ENCODE measurements at places on chromosomes 12 and 14.
A peak's percentile ranks its signal among the peaks of the same experiment; 100 is the strongest.

- DNase-seq, result no peak
Observed at GRCh38 chr14:95464103-95464502, 52.3 kb downstream of the SYNE3 start.

DNA sequence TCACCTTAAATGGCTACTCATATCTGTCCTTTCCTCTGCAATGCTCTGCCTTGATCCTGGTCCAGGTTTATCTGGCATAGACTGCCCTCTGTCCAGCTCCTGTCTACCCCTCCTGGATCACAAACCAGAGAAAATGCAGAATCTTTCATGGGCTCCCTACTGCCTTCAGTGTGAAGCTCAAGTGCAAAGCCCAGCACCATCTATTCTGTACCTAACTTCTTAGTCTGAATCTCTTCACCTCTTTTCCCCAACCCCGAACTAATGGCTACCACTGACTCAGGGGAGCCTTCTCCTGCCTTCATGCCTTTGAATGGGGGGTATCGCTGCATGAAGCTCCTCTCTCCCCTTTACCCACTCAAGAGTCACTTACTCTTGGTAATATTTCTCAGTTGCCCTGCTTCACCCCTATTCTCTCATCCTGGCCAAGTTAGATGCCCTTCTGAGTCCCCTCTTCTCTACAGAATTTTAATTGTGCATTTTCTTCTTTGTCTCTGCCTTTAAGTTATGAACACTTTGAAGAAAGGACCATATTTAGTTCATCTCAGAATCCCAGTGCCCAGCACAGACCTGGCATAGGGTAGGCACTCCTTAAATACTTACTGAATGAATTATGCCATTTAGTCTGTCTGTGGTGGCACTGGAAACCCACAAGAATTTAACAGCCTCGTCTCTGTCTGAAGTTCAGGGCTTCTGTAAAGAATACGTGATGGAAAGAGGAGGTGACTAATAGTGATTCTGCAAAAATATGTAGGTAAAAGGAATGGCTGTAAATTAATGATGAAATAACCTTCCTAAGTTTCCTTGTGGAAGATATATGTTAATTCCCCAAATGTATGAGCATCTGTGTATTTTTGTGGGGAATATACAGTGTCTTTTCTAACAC, 191.3 kb upstream of the AMIGO2 start:
- peak; percentile 92 for DNase-seq

DNA sequence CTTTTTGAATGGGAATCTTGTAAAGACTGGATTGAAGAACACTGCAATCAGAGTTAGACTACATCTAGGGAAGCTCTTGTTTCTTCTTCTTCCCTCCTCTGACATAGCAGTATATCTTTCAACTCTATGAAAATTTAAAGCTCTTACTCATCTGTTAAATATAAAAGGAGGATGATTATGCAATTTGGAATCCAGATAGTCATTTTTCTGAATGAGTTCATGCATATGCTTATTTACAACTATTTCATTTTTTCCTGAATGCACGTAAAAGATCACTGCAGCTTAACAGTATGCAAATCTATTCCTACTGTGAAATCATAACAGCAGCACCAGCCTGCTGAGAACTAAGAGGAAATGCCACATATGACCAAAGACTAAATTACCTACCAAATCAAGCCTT, 133.5 kb upstream of the TMCC3 start:
- DNase-seq, result peak; percentile 46

GRCh38 chr12:80241576-80242273, 142.4 kb downstream of the OTOGL start:
- peak; percentile 81 for DNase-seq

- DNase-seq, result peak; percentile 66
Observed at GRCh38 chr14:99395909-99396530, 84.6 kb downstream of the SETD3 start.

GRCh38 chr12:98610596-98610995, 17.1 kb downstream of the SLC25A3 start:
- no peak for DNase-seq

DNA sequence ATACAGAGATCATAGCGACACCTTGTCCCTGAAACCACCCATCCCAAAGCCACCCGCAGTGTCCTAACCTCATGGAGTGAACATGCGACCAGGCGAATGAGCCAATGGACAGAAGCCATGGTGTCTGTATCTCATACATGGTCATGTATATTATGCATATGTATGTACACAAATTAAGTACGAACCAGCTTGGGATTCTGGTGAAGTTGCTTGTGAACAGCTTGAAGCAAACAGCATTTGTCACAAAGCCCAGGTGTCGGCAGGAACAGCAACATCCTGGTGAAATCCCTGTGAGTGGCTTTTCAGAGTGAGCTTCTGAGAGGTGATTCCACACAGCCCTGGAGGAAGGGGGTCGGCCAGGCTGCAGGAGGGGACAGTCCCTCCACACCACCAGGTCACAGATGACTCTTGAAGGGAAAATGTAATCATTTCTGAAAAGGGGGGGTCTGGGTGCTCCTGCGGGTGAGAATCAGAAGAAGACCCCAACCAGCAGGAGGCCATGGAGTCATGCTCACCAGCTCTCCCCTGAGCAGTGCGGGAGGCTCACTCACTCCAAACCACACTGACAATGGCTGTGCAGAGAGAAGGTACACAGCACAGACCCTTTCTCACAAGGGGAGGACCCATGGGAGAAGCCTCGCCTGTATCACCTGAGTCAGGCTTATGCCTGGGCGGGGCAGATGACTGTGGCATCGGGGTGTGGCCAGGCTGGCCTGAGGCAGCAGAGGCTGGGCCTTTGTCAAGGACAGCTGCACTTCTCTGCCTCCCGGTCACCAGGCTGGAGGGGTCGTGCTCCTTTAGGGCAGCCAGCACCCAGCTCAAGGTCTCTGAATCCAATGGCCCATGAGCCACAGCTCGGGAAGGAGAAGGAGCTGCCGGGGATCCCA, 14.3 kb downstream of the CHGA start:
- DNase-seq, result no peak

DNA sequence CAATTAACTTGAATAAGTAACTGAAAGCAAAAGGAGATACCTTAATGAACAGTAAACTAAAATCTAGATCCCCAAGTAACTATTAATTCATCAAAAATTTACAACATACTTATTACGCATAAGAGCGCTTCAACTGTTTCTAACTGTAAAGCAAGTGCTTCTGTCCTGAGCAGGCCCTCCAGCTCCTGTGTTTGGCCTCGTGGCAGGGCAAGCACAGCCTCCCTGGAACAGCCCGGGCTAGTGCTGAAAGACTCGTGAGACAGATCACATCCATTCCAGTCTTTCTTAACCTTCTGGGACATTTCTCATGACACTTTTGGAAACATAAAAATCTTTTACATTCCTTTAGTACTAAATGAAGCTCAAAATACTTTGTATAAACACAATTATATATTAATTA, 178.8 kb upstream of the ABCD2 start:
- DNase-seq, result no peak

- no peak for DNase-seq
Observed at GRCh38 chr12:77855548-77855947, 24.9 kb downstream of the NAV3 start.

- peak; percentile 11 for DNase-seq
Observed at GRCh38 chr12:3225796-3226180, 148.6 kb downstream of the TSPAN9 start.

GRCh38 chr12:27460471-27460978, 14.0 kb downstream of the SMCO2 start:
- no peak for DNase-seq

GRCh38 chr14:91094772-91095171, 19.1 kb upstream of the DGLUCY start:
- DNase-seq, result no peak

GRCh38 chr12:113111247-113111646, 24.3 kb downstream of the RASAL1 start:
- no peak for DNase-seq

GRCh38 chr12:113934060-113934814, 31.9 kb downstream of the RBM19 start:
- DNase-seq, result no peak

GRCh38 chr12:9869307-9870161, at the start of gene CLEC2B:
Gene CLEC2B, minus strand, starts transcription at chr12:9869354.
- peak; percentile 66 for DNase-seq

GRCh38 chr12:120138366-120138765, 21.8 kb upstream of the RAB35 start:
- DNase-seq, result no peak

GRCh38 chr12:64730588-64730969, 28.6 kb downstream of the GNS start:
- no peak for DNase-seq

GRCh38 chr14:20614038-20614840, 23.1 kb upstream of the RNASE12 start:
- DNase-seq, result no peak

- no peak for DNase-seq
Observed at GRCh38 chr14:34023824-34024767, 73.2 kb upstream of the EGLN3 start.

- no peak for DNase-seq
Observed at GRCh38 chr12:78951803-78952551, 87.4 kb downstream of the SYT1 start.

- DNase-seq, result no peak
Observed at GRCh38 chr14:32121536-32121935, 44.4 kb downstream of the ARHGAP5 start.

DNA sequence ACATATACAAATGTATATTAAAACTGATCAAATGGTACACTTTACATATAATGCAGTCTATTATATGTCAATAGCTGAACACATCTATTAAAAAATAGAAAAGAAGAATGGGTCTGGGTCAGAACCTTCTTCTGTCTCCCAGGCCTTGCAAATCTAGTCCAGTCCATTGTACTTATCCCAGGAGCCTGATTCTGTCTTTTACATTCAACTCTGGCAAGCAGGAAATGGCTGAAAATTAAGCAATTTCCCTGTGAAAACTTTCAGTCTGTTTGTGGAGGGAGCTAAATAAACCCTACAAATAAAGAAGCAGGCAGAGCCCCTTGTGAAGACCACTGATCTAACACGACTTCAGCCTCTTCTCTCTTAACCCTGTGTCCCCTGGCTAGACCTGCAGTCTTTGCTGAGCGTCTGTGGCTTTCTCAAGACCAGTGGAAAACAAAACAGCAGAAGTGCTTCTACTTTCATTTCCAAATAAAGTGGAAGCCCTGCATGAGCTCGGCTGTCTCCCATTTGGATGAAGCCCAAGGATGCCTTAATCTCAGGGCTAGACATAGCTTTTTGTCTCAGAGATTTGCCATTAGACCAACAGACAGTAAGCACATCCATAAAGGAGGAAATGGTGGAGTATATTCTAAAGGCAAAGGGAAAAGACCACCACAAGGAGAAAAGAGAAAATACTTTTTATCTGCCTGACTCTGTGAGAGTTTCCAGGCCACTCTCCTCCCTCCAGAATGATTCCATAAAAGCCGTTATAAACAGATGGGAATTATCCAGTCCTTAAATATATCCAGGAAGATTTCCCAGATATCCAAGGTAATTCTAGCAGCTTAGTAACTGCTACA, 48.2 kb downstream of the CRACR2A start:
- DNase-seq, result peak; percentile 62

DNA sequence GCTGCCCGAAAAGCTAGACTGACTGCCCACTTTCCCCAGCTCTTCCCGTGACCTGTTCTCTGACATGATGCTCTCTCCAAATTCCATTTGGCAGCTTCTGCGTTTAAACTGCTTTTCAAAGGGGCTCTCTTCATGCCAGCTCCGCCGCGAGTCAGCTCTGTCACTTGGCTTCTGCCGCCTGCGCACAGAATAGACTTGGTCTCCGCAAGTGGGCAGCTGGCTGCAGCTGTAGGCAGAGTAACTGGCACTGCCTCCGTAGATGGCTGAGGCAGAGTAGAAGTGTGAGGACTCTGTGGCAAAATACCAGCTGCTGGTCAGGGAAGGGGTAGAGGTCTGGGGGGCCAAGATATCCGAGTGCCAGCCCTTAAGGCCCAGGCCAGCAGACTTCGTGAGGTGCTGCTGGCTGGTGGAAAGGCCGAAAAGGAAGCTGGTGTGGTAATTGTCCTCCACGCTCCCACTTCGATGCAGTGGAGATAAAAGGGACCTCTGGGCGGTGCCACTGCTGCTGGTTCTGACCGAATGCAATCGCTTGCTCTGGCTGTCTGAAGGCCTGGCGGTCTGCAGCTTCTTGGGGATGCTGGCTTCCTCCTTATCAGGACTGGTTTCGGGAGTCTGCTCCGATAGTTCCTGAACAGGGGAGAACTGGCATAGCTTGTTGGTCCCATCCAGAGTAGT, 85.7 kb downstream of the DUSP16 start:
- DNase-seq, result no peak

- DNase-seq, result no peak
Observed at GRCh38 chr14:95903616-95904107, 27.0 kb downstream of the TUNAR start.

GRCh38 chr12:130573766-130574165, 142.3 kb downstream of the RIMBP2 start:
- DNase-seq, result no peak

GRCh38 chr12:22993609-22994315, 368.8 kb downstream of the ETNK1 start:
- DNase-seq, result no peak

GRCh38 chr12:2722806-2723205, 72.0 kb upstream of the FKBP4 start:
- peak; percentile 7 for DNase-seq

GRCh38 chr14:77843651-77844050, 43.7 kb downstream of the ADCK1 start:
- DNase-seq, result no peak

DNA sequence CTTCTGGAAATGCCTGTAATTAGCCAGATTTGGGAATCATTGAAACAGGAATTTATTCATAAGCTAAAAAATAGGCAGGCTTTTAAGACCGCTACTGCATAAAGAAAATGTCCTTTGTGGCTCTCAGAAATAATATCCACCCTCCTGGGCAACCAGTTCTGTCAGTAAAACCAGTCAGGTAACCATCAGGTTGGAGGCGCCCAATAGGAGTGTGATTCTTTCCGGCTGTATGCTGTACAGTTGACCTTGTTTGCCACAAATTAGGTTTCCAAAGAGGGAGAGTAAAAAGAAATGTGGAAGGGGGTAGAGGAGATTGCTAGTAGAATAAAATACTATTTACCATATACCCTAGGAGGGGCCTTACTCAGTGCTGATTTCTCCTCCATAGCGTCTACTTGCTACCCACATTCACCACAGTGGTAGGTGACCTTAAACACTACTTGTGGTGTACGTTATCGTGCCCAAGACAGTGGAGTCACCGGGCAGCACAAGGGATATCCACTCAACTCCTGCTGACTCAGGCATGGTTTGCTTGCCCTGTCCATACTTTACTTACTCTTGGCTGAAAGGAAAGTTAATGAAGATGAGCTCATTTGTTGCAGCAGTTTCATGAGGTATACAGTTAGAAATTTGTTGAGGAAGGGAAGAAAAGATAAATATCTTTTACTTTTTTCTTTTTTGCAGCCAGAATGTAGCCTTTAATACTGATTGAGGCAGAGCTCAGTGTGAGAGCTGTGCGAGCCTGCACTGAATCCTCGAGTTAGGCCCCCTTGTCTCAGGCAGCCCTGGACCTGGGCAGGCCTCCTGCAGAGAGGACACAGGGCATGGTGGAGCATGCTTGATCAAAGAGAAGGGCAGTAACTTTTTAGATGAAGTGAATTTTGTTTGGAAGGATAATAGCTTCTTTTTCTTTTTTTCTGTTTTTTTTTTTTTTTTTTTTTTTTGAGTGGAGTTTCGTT, 76.7 kb downstream of the DIP2B start:
- peak; percentile 84 for DNase-seq

GRCh38 chr12:84069699-84070098, 842.9 kb downstream of the SLC6A15 start:
- peak; percentile 87 for DNase-seq

All from EH (cell line).